ENCODE measurements at places on chromosomes 13 and 19. TPM values are rescaled to one million over a fixed set of nuclear protein-coding genes. Genes with fewer than 3 reads are reported as not detected.

The PNMA8A gene
- polyA plus RNA-seq: 10.7 TPM

The SMIM24 gene
- polyA plus RNA-seq: not detected

The SLC27A1 gene
- 36.8 TPM for polyA plus RNA-seq

- peak; percentile 53 for DNase-seq
Observed at GRCh38 chr19:18939922-18940768, 872 bp downstream of the HOMER3 start.

DNA sequence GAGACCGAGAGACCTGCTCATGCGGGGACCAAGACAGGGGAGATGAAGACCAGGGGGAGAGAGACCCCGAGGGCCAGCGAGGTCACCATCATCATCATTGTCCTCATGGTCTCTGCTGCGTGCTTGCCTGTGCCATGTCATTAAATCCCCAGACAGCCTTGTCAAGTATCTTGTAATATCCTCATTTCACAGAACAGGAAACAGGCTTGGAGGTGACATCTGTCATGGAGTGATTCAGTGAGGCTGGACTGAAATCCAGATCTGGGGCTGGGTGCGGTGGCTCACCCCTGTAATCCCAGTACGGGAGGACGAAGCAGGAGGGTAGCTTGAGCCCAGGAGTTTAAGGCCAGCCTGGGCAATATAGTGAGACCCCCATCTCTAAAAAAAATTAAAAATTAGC is 5.9 kb upstream of the NANOS2 start:
- no peak for DNase-seq

- no peak for DNase-seq
Observed at GRCh38 chr13:52459668-52460067, 4.4 kb downstream of the CKAP2 start.

- no peak for DNase-seq
Observed at GRCh38 chr13:95707442-95708390, 30.8 kb downstream of the DNAJC3 start.

- DNase-seq: peak; percentile 72
Observed at GRCh38 chr13:78121459-78122348, 203.1 kb upstream of the EDNRB start.

DNA sequence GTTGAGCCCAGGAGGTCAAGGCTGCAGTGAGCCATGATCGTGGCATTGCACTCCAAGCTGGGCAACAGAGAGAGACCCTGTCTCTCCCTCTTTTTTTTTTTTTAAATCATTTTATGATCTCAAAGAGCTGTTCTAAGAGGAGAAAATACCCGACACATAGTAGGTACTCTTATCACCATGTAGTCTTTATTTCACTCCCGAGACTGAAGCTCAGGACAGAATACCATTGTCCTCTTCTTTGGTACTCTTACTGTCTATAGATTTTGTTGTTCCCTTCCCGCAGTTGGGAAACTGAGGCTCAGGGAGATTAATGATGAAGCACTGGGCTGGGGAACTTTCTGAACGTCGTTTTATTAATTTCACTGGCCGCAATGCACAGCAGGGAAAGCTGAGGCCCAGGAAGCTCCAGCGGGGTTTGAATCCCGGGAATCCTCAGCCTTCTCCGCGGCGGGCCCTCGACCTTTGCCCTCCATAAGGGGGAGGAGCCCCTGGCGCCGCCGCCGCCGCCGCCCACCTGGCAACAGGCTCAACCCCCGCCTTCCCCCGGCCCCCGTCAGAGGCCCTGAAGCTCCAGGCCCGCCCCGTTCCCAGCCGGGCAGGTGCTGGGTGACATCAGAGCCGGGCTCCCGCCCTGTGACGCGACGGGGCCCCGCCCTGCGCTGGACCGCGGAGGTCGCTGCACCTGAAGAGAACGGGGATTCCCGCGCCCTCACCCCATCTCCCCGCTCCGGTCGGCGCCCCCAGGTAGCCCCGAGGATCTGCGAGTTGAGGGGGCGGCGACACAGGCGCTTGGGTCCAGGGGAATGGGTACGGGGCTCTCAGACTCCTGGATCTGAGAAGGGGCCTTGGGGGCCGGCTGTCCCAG is 1.6 kb downstream of the MYH14 start:
- DNase-seq: peak; percentile 71

DNA sequence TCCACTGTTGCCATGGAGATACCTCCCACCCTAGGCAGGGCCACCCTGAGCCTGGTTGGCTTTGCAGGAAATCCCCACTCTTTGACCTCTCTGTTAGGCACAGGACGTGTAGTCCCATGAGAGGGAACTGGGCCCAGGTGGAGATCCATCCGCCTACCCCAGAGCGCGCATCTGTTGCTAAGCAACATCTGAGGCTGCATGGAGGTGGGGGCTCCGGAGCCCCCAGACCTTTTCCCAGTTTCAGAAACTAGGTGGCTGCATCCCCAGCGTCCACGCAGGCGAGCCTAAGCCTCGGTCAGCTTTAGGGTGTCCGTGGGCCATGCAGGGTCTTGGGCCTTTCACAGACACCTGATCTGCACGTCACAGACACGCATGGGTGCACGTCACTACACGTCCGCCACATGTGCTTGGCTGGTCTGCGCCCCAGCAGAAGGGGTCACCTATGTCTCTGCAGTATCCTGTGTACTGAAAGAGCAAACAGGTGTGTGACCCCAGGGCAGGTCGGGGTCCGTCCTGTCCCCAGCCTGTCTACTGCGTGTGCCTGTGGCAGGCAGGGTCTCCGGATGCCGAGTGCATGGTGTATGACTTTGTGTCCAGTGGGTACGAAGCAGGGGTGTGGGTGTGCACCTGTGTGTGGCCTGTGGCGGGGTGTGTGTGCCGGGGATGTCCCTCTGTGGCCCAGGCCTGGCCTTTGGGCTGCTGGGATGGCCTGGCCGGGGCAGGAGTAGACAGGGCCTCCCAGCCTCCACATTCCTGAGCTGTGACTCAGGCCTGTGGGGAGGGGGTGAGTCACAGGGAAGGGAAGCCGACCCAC is 4.1 kb upstream of the CIRBP start:
- peak; percentile 87 for DNase-seq

DNA sequence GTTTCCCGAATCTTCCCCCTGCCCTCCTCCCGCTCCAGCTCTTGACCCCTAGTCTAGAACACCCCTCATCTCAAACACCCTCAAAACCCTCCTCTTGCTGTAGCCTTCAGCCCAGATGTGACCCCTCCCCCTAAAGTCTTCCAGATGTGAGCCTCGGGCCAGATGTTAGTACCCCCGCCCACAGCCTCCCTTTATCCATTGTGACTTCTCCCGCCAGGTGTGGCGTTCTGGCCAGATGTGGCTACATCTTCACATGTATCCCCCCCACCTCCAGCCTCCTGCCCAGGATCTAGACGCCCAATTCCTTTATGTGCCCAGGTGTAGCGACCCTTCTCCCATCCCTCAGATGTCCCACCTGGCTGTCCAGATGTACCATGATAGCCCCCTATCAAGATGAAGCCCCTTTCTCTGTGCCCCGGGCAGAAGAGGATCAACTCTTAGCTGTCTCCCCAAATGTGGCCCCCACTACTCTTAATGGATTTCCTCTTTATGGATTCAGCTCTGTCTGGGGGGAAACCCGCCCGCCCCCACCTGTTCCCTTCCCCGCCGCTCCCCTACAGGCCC is 517 bp upstream of the LTBP4 start:
- DNase-seq: no peak

DNA sequence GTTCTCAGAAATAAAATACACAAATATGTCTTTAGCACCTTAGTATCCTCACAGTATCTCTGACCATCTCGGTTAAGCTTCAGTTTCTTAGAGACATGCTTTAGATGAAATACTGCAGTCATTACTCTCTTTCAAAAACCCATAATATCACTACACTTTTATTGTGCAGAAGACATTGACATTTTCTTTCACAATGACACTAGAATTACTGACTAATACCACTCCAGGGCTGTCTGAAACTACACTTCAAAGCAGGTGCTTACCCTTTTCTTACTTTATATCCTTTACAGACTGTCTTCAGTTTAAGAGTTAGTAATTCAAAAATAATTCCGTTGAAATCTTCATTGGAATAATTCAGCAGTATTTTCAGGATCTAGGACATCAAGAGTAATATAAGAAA is 42.2 kb upstream of the SLITRK6 start:
- DNase-seq: no peak

- DNase-seq: no peak
Observed at GRCh38 chr13:86020351-86021002, 221.3 kb upstream of the SLITRK6 start.

DNA sequence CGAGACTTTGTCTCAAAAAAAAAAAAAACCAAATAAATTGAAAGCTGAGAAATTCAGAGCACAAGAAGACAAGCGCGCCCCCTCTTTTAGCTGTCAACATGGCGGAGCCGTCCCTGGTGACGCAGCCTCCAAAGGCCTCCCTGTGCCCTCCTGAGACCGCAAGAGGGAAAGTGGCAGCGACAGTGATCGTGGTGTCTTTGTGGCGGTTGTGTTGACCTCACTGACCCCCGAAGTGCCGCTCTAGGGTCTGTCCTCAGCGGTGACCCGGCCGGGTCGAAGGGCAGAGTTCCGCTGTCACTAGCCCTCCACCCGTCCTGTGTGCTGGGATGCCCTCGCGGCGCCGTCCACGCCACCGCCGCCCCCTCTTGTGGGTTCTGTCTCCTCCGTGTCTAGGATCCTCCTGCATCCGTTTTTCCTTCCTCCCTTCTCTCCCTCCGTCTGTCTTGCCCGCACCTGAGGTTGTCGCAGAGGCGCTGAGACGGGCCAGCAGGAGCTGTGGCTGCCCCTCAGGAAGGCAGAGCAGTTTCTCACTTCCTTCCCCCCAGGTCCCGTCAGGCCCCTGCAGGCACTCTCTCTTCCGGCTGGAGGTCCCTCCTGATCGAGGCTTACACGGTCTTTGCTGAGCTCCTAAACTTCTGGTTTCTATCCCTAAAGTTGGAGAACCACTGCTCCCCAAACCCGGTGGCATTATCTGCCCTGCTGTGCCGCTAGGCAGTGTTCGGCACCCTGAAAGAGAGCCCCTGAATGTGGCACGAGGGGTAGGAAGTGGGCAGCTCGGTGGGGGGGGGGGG is 7.2 kb downstream of the UHRF1 start:
- no peak for DNase-seq

DNA sequence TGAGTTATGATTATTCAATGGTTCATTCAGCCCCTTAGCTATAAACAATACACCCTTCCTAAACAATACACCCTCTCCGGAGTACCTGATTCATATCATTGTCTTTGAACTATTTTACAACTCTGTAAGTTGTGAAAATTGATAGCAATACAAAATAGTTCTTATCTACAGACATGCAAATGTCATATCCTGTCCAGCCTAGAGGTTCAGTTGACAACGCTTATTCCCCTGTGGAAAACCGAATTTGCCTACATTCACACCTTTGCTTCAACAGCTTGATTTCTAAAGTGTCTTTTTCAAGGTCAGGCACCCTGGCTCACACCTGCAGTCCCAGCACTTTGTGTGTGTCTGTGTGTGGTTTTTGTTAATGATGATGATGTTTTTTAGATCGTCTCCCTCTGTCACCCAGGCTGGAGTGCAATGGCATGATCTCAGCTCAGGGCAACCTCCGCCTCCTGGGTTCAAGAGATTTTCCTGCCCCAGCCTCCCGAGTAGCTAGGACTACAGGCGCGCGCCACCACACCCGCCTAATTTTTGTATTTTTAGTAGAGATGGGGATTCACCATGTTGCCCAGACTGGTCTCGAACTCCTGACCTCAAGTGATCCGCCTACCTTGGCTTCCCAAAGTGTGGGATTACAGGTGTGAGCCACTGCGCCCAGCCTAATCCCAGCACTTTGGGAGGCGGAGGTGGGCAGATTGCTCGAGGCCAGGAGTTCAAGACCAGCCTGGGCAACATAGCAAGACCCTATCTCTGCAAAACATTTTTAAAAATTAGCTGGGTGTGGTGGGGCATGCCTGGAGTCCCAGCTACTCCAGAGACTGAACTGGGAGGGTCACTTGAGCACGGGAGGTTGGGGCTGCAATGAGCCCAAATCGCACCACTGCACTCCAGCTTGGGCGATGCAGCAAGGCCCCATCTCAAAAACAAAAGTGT is 9.6 kb downstream of the C19orf53 start:
- peak; percentile 32 for DNase-seq

GRCh38 chr13:82062772-82063171 is 1721.8 kb upstream of the SPRY2 start:
- no peak for DNase-seq

- no peak for DNase-seq
Observed at GRCh38 chr13:33953203-33953602, 135.3 kb downstream of the RFC3 start.

DNA sequence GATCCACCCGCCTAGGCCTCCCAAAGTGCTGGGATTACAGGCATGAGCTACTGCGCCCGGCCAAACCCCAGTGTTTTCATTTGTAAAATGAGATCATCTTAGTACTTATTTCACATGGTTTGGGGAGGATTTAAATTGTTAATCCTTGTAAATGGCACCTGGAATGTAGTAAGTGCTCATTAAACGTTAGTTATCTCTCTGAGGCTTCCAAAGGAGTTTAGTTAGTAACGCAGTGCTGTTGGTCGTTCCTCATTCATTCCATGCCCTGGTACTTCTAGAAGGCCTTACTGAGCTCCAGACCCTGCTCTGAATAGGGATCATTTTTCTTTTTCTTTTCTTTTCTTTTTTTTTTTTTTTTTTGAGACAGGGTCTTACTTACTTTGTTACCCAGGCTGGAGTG is 5.2 kb downstream of the CPT1C start:
- no peak for DNase-seq

GRCh38 chr19:4911314-4911713 is 2.0 kb downstream of the UHRF1 start:
- DNase-seq: no peak

GRCh38 chr13:22748866-22749577 is 431.8 kb upstream of the SGCG start:
- no peak for DNase-seq
